Inflammatory macrophage (primary cell): ENCODE measurements at places on chromosomes 5 and 9.

GRCh38 chr5:104385906-104386305, 823.3 kb upstream of the NUDT12 start:
- no peak for DNase-seq

DNA sequence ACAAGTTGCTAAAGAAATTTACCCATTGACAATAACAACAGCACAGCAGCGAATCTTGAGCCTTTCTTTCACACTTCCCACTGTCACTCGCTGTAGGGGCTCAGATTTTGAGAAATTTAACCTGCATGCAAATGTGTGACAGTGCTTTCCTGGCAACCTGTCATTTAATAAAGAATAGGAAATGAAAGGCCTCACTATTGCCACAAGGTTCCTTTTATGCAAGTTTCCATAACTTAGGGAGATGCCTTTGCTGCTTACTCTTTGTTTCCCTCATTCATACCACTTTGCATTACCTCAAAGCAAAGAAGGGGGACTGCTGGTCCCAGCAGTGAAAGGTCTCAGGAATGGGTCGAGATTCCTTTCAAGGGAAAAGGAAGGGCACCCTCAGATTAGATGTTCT, 49.5 kb downstream of the PTCD2 start:
- DNase-seq, result no peak

DNA sequence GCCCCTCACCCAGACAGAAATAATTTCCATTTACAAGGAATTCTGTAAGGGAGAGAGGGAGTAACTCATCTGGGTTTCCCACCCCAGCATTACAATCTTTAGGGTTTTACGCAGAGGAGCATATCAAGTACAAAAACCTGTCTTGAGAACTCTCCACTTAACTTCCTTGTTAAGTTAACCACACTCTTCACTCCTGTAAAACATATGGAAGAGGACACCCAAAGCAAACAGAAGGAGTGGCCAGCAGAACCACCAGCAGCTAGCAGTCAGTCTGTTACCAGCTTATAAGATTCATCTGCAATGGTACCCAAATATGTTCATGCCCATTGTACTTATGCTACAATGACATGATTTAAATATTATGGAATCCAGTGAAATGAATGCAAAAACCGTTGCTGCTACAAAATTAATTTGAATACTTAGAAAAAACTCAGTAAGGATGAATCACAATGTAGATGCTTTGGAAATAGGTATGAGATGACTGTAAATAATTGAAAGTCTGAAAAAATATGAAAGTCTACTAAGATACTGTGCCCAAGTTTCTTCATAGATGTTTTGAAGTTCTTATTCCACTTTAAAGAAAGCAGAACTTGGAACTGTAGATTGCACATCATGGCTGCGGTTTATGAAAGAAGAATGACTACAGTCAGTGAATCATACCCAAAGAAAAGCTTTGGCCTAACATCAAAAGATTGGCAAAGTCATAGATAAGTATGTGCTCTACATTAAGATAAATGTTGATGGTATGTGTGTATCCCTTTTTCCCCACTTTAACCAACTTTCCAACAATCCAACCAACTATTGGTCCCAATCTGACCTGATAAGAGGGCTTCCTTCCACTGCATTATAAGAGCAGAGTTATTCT, 233.6 kb downstream of the ACTL7B start:
- peak; percentile 96 for DNase-seq

DNA sequence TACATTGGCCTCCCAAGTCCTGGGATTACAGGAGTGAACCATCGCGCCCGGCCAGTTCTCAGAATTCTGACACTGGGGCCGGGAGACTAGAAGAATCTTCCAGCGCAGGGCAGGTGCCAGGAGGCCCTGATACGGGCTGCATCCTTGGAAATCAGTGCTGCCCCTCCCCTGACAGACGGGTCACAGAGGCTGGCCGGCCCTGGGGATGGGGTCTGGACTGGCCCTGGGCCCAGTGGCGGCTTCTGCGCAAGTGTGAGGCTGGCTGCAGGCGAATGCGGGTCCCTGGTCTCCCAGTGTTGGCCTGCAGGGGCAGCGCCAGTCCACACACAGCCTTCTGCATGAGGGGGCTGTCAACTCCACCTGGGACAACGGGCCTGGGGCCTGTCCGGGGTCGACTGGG, 831 bp upstream of the TBC1D9B start:
- DNase-seq, result no peak

GRCh38 chr9:132350861-132351315, 3.9 kb downstream of the SETX start:
- DNase-seq, result peak; percentile 27

- no peak for DNase-seq
Observed at GRCh38 chr9:93030642-93031628, 27.6 kb upstream of the SUSD3 start.

GRCh38 chr5:149402291-149402690, 23.2 kb upstream of the IL17B start:
- no peak for DNase-seq

- DNase-seq, result peak; percentile 65
Observed at GRCh38 chr5:171640480-171640879, 145.1 kb upstream of the SMIM23 start.

GRCh38 chr5:169288066-169288930, 12.6 kb downstream of the SLIT3 start:
- DNase-seq, result no peak

- peak; percentile 63 for DNase-seq
Observed at GRCh38 chr5:142924135-142924883, 154.1 kb downstream of the ARHGAP26 start.

- DNase-seq, result no peak
Observed at GRCh38 chr9:22508790-22509189, 62.2 kb downstream of the DMRTA1 start.

GRCh38 chr9:111004936-111005335, 33.3 kb downstream of the LPAR1 start:
- DNase-seq, result no peak
